ENCODE measurements at places on chromosomes 7 and 10. TPM values are rescaled to one million over a fixed set of nuclear protein-coding genes. Genes with fewer than 3 reads are reported as not detected.

Gene SORCS3
- total RNA-seq = 0.94 TPM

- DNase-seq = no peak
Measured at GRCh38 chr10:97040706-97041105, 145.1 kb downstream of the SLIT1 start.

DNA sequence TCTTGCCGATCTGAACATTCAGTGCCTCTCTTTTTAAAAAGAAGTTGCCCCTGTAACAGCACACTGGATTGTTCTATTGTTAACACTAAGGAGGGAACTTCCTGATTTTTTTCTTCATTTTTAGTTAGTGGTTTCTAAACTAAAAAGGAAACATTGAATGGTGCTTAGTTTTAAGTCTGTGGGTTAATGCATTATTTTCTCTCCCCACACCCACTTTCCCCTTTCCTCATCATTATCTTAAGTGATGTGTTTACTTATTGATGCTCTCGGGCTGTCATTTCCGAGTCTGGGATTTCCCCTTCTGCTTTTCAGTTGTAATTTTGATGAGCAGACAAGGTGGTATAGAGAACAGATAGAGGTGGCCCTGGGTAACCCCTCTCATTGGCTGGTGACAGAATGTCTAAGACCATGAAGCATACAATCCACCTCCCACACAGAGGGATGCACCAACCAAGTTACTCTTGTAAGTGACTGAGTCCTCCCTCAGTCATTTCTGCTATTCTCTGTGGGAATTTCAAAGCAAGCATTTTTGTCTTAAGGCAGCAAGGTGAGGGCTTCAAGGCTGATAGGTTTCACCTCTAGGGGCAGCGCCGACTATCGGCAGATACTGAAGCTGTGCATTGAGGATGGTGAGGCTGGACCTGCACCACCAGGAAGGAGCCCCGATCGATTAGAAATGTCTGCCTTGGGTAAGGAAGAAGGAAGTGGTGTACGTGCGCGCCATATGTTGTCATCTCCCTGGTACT, 49.5 kb downstream of the CHN2 start:
- DNase-seq = peak; percentile 71

Gene PGAM2
- 2.4 TPM for total RNA-seq

All from WTC11 (cell line).